ENCODE measurements at places on chromosomes 16 and 17.
A peak's percentile ranks its signal among the peaks of the same experiment; 100 is the strongest.

DNA sequence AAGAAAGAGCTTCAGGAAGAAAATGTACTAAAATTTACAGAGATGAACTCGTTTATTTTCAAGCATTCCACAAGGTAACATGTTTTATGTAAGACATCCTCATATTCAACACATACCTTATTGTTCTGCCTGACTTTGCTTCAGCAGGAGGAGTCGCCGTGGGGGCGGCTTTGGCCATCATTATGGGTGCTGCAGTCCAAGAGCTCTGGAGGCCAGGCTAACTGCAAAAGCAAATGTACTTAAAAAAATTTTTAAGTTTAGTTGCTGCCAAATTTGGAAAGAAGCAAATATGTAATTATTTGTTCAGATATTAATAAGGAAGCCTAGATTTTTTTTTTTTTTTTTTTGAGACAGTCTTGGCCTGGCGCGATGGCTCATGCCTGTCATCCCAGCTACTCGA lies 4.1 kb upstream of the SPG7 start:
- DNase-seq: no peak

DNA sequence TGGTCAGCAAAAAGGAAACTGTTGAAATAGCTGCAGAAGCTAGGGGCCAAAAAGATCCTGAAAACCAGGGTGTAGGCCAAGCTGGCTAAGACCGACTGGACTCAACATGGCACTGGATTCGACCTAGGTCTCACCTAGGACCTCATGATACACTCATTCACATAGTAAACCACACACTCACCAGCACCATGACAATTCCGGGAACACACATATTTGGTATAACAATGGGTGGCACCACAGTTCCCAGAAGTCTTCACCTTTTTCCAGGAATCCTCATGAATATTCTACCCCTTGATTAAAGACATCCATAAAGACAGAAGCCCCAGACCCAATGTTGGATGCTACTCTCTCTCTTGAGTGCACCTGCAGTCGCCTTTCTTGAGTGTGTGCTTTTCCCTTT lies 460.1 kb downstream of the TMEM114 start:
- DNase-seq: no peak

DNA sequence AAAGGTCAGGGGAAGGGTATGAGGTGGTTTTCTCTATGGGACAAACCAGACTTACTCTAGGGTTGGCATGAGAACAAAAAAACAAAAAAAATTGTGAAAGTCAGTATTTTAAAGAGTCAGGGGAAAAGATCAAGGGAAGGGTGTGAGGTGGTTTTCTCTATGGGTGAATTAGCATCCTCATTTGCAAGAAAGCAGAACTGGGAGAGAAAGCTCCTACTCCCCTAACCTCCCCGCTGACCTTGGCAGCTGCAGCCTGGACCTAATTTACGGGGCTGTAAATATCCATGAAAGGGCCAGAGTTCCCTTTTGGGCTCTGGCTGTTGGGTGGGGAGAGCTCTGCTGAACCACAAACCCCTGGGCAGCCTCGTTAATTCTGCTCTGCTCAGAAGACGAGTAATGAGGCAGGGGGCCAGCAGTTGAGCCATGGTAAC lies 10.6 kb downstream of the RHBDL3 start:
- no peak for DNase-seq

GRCh38 chr16:47887496-47887895 lies 268.3 kb downstream of the ABCC12 start:
- no peak for DNase-seq

DNA sequence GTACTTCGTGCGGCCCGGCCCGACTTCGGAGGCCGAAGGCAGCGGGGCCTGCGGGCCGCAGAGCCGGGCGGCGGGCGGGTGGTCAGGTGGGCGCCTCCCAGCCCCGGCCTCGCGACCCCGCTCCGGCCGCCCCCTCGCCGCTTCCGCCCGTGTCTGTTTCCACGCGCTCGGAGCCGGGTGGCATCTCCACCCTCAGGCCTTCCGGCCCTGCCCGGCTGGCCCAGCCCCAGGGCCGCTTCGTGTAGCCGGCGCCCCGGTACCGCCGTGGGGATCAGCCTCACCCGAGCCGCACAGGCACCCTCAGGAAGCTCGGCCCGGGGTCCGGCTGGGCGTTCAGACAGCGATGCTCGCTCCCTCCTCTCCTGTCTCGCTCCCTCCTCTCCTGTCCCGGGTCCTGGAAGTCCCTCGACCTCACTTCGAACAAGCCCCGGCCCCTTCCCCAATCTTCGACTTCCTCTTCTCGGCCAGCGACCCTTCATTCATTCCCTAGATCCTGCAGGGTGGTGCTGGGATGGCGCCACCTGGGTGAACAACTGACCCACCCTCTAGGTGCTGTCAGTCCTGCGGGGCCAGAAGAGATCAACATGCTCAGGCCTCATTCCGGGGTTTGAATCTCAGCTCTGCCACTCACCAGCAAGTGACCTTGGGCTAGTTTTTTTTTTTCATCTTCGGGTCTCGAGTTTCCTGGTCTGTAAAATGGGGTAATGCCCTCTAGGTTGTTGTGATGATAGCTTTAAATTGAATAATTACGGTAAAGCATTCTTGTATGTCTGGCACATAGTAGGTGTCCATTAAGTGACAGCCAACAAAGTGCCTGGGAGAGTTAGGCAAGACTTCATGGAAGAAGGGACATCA lies 610 bp downstream of the VPS4A start:
- no peak for DNase-seq

- DNase-seq: no peak
These were observed 1.5 kb downstream of the GRB7 start for GRCh38 chr17:39738983-39739884.

DNA sequence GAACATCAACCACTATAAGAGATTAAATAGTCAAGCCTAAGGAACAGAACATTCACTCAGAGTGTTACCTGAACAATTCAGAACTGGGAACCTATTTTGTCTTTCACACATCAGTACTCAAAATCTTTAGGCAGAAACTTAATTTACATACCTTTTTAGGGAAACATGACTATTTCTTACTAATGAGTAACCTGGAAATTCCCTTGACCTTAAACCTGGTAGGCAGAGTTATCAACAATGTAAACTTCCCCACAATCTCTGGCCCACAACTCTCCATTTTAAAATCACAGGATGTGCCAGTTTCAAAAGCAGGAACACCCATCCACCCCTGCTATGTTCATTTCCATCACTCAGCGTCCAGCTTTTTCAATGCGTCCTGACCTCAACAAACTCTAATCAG lies 132.9 kb upstream of the ANKFN1 start:
- no peak for DNase-seq

GRCh38 chr17:17573912-17574311 lies 17.6 kb downstream of the PEMT start:
- no peak for DNase-seq

DNA sequence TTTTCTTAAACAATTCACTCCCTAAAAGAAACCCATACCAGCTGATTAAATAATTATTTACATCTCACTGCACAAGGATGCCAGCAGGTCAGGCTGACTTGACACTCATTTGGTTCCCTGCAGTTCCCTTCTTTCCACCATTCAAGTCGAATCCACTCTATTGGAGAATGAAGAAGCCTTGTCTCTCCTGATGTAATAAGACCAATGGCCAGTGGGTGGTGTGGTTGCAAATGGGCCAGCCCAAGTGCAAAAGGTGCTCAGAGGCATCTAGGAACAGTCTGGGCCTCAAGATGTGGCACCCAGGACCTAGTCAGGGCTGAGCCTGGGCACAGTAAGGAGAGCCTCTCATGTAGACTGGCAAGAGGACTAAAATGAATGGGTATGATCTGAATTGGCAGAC lies 9.3 kb downstream of the C16orf78 start:
- no peak for DNase-seq

DNA sequence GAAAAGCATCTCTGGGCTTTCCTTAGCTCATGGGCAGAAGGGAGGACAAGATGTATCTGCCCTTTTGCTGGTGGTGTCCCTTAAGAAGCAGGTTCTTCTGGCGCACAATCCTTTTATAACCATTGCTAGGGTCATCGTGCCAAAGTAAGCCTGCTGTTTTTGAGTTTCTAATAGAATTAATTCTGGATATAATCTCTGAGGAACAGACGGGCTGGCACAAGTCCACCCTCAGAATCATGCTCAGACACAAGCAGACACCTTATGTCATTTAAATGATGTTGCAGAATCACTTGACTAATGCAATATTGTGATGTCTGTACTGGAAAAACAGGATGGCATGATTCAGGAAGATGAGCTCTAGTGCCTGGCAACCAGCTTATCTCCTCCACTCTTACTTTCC lies 18.8 kb upstream of the MMD start:
- DNase-seq: no peak

DNA sequence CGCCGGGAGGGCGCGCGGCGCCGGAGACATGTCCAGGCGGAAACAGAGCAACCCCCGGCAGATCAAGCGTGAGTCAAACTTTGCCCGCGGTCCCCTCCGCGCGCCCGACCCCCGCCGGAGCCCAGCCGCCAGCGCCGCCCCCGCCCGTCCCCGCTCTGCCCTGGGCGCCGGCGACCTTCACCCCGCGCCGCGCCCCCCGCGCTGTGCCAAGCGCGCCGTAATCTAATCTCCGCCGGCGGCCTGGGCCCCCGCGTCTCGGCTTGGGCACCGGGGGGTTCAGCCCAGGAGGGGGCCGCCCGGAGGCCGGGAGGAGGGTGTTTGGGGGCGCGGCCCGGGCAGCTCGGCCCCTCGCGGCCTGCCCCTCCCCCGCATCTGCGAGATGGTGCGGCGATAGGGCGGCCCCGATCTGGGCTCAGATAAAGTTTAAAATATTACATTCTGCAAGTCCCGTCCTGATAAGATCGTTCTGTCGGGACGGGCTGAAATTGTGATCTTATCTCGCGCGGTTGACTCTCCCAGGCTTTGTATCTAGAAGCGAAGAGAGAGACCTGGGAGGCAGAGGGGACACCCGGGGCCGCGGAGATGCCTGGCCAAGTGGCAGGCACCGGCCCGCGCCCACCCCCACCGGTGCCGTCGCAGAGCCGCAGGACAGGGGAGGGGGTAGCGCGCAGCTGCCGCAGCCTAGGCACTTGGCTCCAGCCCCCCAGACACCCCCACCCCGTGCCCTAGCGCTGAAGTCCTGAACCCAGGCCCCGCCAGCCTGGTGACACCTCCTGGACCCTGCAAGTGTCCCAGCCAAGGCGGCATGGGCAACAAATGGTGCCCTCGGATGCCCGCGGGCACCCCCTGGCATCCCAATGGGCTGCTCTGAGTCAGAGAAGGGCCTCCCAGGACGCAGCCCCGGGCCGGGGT lies 787 bp downstream of the ZFPM1 start:
- no peak for DNase-seq

GRCh38 chr16:84268291-84269040 lies 26.2 kb upstream of the WFDC1 start:
- no peak for DNase-seq

- DNase-seq: no peak
These were observed 88.7 kb upstream of the RPH3AL start for GRCh38 chr17:441155-441950.

- DNase-seq: no peak
These were observed 11.0 kb upstream of the CAPNS2 start for GRCh38 chr16:55555436-55555835.

GRCh38 chr17:61761827-61762226 lies 101.5 kb downstream of the BRIP1 start:
- no peak for DNase-seq

- DNase-seq: no peak
These were observed 234.6 kb downstream of the CPPED1 start for GRCh38 chr16:12569061-12569460.

DNA sequence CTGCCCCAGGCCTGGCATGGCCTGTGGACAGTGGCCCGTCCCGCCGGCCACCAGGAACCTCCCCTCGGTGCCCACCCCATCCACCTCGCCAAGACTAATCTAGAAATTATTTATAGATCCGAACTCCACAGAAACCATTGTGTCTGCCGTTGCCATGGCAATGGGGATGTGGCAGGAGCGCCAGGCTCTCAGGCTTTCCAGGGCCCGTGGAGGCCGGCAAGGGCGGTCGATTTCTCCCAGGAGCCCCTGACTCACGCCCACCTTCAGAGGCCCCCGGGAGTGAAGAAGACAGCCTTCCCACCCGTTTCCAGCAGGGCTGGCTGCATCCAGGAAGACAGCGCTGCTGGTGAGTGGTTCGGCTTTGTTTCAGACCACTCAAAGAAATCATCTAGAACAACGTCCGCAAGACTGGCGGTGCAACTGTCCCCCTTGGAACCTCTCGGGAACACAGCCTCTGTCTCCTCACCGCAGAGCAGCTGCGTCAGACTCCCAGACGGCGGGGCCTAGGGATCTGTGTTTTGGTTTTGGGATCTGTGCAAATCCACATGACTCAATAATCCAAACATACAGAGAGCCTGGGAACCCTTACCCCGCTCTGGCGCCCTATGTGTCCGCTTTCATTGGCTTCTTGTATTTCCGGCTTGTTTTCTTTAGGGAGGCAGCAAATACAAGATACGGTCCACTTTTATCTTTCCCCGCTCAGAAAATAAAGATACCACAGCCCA lies 48.5 kb upstream of the ZCCHC14 start:
- peak; percentile 89 for DNase-seq

DNA sequence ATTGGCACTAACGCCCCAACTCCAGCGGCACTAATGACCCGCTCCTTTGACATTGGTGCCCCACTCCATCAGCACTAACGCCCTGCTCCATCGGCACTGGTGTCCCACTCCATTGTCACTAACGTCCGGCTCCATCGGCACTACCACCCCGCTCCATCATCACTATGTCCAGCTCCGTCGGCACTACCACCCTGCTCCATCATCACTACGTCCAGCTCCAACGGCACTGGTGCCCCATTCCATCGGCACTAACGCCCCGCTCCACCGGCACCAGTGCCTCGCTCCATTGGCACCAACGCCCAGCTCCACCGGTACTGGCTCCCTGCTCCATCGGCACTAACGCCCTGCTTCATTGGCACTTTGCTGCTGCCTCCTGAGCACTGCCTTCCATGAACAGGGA lies 7.5 kb downstream of the ZNF213 start:
- DNase-seq: no peak

- no peak for DNase-seq
These were observed 146.4 kb downstream of the PCTP start for GRCh38 chr17:55897301-55897700.

- DNase-seq: no peak
These were observed 3.9 kb upstream of the RAB40B start for GRCh38 chr17:82702231-82702927.

DNA sequence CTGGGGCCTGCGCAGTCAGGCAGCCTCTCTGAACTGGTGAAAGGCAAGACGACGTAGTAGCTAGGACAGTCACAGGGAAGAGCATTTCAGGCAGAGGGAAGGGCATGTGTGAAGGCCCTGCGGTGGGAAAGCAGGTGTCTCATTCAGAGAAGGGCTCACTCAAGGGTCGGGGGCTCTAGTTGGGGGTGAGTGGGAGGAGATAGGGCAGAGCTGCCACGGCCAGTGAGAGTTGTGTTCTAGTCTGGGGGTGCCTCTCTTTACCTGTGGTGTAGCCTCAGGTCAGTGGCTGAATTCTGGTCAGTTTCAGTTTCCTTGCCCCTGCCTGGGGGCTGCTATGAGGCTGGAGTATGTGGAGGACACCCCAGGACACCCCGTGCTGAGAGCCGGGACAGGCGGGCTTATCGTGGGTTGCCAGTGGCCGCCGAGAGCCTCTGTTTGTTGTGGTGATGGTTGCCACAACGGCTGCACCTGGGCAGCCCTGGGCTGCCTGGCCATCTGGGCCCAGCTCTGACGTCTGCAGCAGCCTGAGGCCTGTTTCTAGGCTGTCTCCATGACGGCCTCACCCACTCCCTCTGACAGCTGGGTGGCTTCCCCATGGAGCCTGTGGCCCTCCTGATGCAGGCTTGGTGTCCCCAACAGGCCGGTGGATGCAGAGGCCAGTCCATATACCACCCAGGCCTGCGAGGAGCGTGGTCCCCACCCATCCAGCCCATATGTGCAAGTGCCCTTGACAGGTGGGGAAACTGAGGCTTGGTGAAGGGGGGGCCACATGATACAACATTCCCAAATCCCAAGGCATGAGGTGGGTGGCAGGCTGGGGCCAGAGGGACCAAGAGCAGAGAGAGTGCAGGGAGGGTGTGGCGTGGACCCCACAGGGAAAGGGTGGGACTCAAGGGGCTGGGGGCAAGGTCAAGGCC lies 10.8 kb downstream of the MAP2K3 start:
- peak; percentile 7 for DNase-seq

Data from H4 (cell line).